Spinal cord (tissue), 10 donors: ENCODE measurements at places on chromosomes 4 and X. TPM values are rescaled to one million over a fixed set of nuclear protein-coding genes. Genes with fewer than 3 reads are reported as not detected.

DNA sequence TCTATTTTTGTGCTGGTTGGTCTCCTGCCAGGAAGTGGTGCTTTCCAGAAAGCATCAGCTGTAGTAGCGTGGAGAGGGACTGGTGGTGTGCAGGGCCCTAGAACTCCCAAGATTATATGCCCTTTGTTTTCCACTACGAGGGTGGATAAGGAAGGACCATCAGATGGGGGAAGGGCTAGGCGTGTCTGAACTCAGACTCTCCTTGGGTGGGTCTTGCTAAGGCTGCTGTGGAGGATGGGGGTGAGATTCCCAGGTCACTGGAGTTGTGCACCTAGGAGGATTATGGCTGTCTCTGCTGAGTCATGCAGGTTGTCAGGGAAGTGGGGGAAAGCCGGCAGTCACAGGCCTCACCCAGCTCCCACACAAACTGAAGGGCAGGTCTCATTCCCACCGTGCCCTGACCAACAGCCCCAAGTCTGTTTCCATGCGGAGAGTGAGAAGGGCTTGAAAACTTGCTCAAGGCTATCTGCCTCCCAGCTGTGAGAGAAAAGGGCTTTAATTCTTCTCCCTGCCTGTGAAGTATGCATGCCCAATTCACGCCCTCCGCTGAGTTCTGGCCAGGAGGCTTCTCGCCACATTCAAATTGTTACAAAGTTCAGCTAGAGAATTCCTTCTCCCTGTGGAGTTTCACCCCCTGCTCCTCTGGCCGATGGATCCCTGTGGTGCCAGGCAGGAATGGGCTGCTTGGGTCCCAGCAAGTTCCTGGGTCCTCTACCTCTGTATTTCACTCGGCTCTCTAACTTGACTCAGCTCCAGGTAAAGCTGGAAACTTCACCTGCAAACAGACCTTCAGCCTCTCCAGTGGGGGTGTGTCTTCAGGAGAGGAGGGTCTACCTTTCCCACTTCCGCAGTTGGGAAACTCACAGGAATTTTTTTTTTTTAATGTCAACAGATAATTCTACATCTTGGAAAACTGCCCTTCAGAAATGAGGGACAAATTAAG lies 7.7 kb upstream of the CSTF2 start:
- H3K36me3 ChIP-seq: no peaks in the 10 kb centered on the region
- H3K27me3 ChIP-seq: peaks cover 13% of the 10 kb centered on the region
- no peak overlapping the region for H3K4me3 ChIP-seq
- H3K27ac ChIP-seq: no peak overlapping the region
- no peak for DNase-seq

DNA sequence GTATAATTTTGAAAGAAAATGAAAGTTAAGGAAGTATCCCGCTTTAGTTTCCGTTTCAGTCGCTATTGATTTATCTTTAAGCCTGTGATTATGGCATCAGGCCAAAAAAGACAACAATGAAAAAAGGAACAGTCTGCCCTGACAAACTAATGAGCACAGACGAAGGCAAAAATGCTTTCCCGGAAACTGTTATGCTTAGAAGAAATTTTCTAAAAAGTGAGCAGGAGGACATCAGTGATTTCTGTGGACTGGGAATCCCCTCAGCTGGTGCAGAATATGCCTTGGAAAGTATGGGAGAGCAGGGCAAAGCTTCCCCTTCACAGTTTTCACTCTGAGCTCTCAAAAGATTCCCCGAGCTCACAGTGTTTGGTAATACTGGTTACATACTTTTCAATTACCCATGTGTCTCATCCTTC lies 5.1 kb upstream of the CXCL10 start:
- no peak for DNase-seq
- no peak overlapping the region for H3K27ac ChIP-seq
- peak overlapping the region; percentile 14 for H3K4me3 ChIP-seq
- H3K27me3 ChIP-seq: no peaks in the 10 kb centered on the region
- H3K36me3 ChIP-seq: no peaks in the 10 kb centered on the region
- H3K4me1 ChIP-seq: no peaks in the 10 kb centered on the region

DNA sequence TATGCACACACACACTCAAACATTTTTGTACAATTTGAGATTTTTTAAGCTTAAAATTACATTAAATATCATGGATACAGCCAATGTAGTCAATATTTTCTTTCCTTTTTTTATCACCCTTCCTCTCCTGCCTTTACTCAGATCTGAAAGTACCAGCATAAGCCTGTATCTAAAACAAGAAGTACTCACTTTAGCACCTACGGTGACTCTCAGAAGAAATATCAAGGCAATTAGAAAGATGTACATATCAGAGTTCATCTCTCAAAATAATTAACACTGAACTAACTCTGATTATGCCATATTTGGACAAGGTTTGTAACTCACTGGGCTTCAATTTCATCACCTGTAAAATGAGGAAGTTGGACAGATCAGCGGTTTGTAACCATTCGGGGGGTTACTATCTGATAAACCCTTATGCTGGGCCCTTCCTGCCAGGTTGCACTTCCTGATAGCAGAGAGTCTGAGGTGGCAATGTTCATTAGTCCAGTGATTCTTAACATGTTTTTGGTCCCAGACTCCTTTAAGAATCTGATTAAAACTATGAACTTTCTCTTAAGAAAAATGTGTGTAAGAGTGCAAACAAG lies 5.7 kb upstream of the GPR174 start:
- no peak overlapping the region for H3K4me3 ChIP-seq
- no peaks in the 10 kb centered on the region for H3K36me3 ChIP-seq
- H3K4me1 ChIP-seq: no peaks in the 10 kb centered on the region
- no peak for DNase-seq

The SPP1 gene
- 532 TPM for total RNA-seq

DNA sequence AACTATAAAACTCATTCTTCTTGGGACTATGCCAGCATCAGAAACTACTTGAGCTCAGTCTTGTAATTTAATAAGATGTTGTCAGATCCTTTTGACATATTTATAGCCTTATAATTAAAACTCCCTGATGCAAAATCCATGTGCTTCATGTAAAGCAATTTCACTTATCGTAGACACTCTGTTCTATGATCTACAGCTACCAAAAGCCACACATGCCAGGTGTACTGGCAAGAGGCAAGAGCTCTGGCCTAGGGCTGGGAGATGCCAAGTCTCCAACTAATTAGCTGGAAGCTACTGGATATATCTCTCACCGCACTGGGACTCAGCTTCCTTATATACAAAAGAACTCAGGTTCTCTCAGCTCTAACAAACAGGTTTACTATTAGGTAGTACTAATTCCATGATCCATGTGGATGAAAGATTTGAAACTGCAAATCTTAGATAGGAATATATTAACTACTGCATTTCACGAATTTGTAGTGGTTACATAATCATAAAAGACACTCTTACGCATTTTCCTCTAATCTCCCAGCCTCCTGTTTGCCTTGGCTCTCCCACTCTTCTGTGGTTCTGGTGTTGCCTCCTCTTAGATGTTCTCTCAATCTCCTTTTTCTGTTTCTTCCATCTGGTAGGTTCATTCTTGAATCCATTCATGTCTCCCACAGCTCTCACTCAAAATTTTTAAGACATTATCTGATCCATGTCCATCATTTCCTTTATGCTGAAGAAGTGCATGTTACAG lies 103.0 kb downstream of the HHIP start:
- DNase-seq: no peak
- H3K4me1 ChIP-seq: no peaks in the 10 kb centered on the region
- H3K36me3 ChIP-seq: no peaks in the 10 kb centered on the region
- H3K27me3 ChIP-seq: no peaks in the 10 kb centered on the region
- H3K27ac ChIP-seq: no peak overlapping the region
- no peak overlapping the region for H3K4me3 ChIP-seq

DNA sequence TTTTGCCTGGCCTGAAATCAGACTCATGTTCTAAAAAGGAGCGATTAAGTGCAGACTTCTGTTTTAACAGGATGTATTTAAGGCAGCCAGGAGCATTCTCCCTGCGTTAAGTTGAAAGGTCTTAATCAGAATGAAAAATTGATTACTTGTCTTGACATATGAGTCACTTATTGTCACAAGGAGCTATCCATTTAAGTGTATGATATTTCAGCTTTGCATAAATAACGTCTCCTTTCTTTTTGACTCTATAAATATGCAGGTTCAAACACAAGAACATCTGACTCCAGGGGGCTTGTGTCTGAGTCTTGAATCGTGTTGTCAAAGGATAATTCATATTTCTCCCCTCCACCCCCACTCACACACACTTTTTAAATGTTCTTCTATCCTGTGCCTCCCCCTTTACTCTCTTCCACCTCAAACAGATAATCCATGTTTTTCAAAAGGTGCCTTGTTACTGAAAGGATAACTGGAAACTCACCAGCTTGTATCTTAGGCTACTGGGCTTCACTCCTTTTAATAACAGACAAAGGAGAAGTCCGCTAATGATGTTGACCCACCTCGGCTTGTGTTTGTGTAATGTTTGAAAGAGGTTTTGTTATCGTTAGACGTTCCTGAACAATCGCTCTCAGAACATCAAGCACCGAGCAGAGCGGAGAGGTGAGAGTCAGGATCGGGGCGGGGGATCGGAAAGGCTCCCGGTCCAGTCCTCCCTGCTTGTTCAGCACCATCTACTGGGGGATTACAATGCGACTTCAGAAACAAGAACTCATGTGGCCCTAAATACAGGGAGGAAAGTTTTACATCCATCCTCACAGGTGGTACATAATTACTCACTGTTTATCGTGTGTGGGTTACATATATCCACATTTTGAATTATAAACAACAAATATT lies 107.5 kb upstream of the RPL34 start:
- no peak overlapping the region for H3K27ac ChIP-seq
- DNase-seq: peak; percentile 92
- H3K4me1 ChIP-seq: peaks cover 4% of the 10 kb centered on the region
- no peaks in the 10 kb centered on the region for H3K27me3 ChIP-seq

- H3K4me3 ChIP-seq: no peak overlapping the region
- DNase-seq: no peak
- H3K36me3 ChIP-seq: no peaks in the 10 kb centered on the region
- no peak overlapping the region for H3K27ac ChIP-seq
- H3K27me3 ChIP-seq: no peaks in the 10 kb centered on the region
- peaks cover 12% of the 10 kb centered on the region for H3K4me1 ChIP-seq
Measured at GRCh38 chr4:153000076-153000420, 63.9 kb downstream of the FHDC1 start.

DNA sequence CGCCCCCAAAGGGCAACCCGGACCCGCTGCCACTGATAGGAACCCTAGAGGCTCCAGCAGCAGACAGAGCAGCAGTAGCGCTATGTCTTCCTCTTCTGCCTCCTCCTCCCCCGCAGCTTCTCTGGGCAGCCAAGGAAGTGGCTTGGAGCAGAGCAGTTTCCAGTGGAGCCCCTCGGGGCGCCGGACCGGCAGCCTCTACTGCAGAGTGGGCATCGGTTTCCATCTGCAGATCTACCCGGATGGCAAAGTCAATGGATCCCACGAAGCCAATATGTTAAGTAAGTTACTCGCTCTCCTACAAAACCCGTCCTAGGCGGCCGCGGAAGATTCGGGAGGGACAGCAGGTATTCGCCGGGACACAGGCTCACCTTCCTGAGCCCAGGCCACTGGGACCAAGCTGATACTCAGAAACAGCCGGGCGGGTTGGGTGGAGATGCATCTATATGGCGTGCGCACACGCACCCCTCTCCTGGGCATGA lies 477 bp downstream of the FGF5 start:
- peaks cover 77% of the 10 kb centered on the region for H3K27me3 ChIP-seq
- no peak overlapping the region for H3K27ac ChIP-seq
- H3K4me1 ChIP-seq: peaks cover 39% of the 10 kb centered on the region
- DNase-seq: no peak
- H3K36me3 ChIP-seq: no peaks in the 10 kb centered on the region

The GASK1B gene
- 44.4 TPM for total RNA-seq

- H3K27me3 ChIP-seq: no peaks in the 10 kb centered on the region
- H3K4me1 ChIP-seq: no peaks in the 10 kb centered on the region
- H3K27ac ChIP-seq: no peak overlapping the region
- no peaks in the 10 kb centered on the region for H3K36me3 ChIP-seq
- DNase-seq: no peak
- no peak overlapping the region for H3K4me3 ChIP-seq
Measured at GRCh38 chr4:67744561-67745283, 9.5 kb downstream of the GNRHR start.

- no peaks in the 10 kb centered on the region for H3K36me3 ChIP-seq
- DNase-seq: no peak
- H3K4me1 ChIP-seq: no peaks in the 10 kb centered on the region
- H3K4me3 ChIP-seq: no peak overlapping the region
Measured at GRCh38 chr4:83929550-83929949, 393.6 kb downstream of the GPAT3 start.

DNA sequence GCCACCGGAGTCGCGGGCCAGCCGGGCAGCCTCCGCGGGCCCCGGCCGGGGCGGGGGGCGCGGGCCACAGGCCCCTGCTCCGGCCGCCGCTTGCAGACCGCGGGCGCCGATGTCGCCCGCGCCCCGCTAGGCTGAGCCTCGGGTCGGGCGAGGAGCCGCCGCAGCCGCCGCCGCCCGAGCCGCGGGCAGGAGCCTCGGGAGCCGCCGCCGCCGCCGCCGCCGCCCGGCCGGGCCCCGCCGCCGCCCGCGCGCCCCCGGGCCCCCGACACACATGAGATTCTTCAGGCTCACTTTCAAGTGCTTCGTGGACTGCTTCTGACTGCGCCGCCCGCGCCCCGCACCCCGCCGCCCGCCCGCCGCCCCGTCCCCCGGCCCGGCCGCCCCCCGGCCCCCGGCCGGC lies 345 bp downstream of the SLC6A8 start:
- H3K27me3 ChIP-seq: no peaks in the 10 kb centered on the region
- peaks cover 36% of the 10 kb centered on the region for H3K36me3 ChIP-seq
- H3K4me1 ChIP-seq: peaks cover 50% of the 10 kb centered on the region

The EGF gene
- 0.72 TPM for total RNA-seq

DNA sequence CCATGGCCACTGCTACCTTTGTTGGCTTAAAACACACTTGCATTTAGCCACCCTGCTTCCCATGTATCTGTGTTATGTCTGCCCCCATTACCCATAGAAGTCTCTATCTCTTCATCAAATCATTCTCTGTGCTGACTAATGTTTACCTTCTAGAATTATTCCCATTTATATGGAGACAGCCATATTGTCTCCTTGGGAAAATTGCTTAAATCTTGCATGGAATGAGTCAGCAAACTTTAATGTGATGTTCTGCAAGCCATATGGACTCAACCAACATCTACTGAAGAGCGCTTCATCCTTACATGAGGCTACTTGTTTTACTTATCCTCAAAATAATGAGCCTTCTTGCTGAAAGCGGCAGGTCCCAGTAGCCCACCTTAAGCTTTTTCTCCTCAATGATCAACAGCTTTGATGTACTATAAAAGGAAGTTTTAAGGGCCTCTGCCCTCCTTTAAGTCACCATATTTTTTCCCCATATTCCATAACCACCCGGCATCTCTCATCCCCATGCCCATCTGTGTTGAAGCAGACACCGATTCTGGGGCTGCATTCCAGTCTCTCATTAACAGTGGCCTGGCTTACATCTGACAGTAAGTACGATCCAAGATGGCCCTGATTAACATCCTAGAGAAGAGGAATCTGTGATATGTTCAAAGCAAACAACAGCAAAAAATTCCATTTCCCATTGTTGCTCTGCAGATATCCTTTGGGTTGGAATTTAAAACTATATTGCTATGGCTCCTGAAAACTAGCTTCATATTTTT lies 130.4 kb downstream of the ARHGAP6 start:
- H3K36me3 ChIP-seq: no peaks in the 10 kb centered on the region
- no peak overlapping the region for H3K27ac ChIP-seq
- no peak overlapping the region for H3K4me3 ChIP-seq
- H3K4me1 ChIP-seq: no peaks in the 10 kb centered on the region

The AR gene
- total RNA-seq: 5.0 TPM

- H3K4me1 ChIP-seq: no peaks in the 10 kb centered on the region
- no peaks in the 10 kb centered on the region for H3K27me3 ChIP-seq
- peaks cover 12% of the 10 kb centered on the region for H3K36me3 ChIP-seq
- H3K4me3 ChIP-seq: no peak overlapping the region
- no peak for DNase-seq
Measured at GRCh38 chr4:105838082-105838481, 57.2 kb upstream of the NPNT start.

GRCh38 chr4:3829956-3830773 lies 64.0 kb downstream of the ADRA2C start:
- no peaks in the 10 kb centered on the region for H3K27me3 ChIP-seq
- DNase-seq: no peak
- peaks cover 41% of the 10 kb centered on the region for H3K4me1 ChIP-seq
- no peaks in the 10 kb centered on the region for H3K36me3 ChIP-seq
- no peak overlapping the region for H3K4me3 ChIP-seq
